ENCODE measurements at places on chromosomes 12 and 14.

DNA sequence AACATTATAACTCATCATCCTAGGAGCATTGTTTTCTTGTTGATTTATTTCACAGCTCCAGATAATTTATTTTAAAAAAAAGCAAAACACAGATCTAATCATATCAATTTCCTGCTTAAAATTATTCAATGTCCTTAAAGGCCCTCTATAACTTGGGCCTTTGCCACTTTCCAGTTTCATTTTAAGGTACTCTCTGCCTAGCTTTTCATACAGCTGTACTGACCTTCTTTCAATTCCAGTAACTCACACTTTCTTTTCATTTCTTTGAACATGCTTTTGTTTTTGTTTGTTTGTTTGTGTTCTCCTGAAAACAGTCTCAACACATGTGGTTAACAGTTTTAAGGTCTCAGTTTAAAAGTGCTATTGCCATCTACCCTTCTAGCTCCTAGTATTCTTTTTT, 281.9 kb downstream of the ACSS3 start:
- DNase-seq, result no peak

GRCh38 chr12:112933129-112933505, 5.2 kb upstream of the OAS3 start:
- DNase-seq, result no peak

GRCh38 chr14:61502459-61503093, 181.2 kb downstream of the PRKCH start:
- DNase-seq, result no peak

DNA sequence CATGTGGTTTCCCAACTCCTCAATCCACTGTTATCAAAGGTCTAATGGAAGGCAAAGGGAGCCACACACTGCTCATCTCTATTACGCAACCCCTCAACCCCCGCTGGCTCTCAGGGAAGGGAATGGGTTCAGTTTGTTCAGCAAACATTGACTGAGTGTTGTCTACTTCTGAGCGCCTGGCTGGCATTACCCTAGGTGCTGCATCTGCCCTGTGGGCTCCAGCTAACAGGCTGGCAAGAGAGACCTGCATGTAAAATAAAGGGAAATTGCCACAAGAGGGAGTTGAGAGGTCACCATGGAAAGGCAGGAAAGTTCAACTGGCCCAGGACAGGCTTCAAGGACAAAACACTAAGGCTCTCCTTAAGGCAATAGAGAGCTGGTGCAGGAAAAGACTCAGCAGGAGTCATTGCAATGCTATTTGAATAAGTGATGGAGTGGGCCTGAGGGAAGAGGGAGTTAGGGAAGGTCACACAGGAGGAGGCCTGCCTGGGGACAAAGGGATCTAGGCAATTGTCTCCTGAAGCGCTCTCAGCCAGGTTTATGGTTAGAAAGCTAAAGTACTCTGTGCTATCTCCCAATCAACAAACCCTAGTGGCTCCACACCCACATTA, 5.5 kb upstream of the ZNF740 start:
- no peak for DNase-seq

DNA sequence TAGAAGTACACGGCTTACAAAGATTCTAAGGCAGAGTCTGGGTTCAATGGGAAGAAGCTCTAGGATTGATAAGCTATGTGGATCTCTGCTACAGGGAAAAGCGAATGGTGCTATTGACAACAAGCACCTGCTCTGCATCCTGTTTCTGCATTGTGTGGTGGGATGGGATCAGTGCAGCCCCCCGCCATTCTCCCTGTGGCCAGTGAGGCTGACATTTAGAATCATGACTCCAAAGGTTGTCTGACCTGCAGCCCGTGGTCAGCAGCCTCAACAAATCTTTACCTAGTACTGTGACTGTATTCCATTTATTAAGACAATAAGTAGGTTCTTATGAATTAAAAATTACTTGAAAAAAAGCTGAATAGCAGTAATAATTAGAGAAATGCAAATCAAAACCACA, 1477.0 kb upstream of the TMEM132C start:
- DNase-seq, result no peak

DNA sequence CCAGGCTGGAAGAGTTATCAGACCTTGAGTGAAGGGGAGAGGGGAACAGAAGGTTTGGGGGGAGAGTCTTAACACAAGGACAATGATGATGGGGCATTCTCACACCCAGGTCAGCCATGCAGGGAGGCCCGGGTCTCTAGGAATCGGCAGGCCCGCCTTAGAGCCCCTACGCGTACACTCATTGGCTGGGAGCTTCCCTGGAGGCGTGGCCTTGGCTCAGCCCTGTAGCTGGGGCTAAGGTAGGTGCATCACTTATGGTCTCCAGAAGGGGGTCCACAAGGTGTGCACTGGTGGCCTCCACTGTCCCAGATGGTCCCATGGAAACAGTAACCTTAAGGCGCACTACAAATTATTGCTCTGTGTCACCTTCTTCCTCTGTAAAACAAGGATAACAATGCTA, 660.1 kb downstream of the MED13L start:
- DNase-seq, result no peak

GRCh38 chr14:97723819-97724218, 926.6 kb downstream of the VRK1 start:
- no peak for DNase-seq

- no peak for DNase-seq
Observed at GRCh38 chr12:98453492-98453891, 61.9 kb upstream of the TMPO start.

GRCh38 chr12:46402451-46402850, 29.9 kb upstream of the SLC38A2 start:
- DNase-seq, result peak; percentile 15

DNA sequence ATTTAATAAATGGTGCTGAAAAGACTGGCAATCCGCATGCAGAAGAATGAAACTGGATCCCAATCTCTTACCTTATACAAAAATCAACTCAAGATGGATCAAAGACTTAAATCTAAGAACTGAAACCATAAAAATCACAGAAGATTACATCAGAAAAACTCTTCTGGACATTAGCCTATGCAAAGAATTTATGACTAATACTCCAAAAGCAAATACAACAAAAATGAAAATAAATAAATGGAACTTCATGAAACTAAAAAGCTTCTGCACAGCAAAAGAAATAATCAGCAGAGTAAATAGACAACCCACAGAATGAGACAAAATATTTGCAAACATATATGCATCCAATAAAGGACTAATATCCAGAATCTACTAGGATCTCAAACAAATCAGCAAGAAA, 14.3 kb upstream of the CLEC1A start:
- DNase-seq, result no peak

DNA sequence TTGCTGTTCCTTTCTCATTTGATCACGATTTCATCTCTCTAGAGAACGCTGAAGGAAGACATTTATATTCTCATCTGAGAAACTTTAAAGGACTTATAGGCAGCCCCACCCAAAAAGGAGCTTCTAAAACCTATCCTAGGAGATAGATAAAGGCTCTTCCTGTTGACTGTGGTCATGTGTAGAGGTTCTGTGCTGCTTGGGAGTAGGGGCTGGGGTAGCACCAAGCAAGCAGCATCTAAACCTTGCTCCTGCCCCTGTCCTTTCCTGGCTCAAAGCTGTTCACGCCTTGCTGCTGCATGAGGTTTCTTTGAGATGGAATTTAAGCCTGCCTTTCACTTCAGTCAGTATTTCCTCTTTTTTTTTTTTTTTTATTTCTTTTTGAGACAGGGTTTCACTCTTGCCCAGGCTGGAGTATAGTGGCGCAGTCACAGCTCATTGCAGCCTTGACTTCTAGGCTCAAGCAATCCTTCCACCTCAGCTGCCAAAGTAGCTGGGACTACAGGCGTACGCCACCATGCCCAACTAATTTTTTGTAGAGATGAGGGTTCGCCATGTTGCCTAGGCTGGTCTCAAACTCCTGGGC, 41.4 kb downstream of the RAB35 start:
- no peak for DNase-seq

DNA sequence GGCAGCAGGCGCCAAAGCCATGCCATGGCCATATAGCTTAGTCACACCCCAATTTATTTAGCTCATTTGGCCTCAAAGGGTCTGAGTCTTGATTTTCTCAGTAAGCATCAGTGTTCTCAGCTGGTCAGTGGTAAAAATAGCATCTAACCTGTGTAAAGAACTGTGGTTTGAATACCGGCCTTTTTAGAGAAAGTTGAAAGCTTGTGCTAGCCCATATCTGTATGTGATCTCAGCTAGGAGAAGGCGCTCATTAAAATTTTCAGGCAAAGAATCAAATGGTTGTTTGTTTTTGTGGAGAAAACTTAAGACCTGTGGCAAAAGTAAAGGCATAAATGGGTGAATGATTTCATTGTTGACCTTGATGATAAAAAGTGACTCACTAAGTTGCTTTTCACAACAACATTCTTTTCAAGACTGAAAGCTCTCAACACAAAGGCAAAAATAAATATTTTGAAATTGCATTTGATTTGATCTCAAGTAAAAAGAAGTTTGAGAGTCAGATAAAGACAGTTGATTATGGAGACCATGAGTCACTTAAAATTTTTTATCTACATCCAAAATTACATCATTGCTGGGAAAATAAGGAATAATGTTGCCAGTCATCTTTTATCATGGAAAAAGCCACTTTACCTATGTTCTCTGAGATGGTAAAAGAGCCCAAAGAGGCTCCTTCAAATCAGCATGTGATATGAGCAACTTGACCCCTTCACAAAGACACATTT, 128.5 kb upstream of the RGS6 start:
- DNase-seq, result no peak

DNA sequence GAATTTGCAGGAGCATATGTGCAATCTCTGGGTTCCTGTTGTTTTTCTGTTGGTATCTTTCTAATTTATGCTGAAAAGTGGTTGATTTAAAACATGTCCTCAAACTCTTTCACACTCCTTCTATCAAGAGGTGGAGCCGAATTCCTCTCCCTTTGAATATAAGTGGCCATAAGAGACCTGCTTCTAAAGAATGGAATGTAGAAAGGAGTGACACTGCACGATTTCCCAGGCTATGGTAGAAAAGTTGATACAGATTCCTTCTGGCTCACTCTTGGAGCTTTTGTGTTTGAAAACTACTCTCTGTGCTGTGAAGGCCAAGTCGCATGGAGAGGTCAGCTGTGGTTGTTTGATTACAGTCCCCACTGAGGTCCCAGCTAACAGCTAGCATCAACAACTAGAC, 613.2 kb downstream of the ETNK1 start:
- no peak for DNase-seq

All from HAP-1 (cell line).